ENCODE measurements at places on chromosomes 4 and X.

- DNase-seq = no peak
Measured at GRCh38 chrX:132504417-132504816, 15.6 kb upstream of the MBNL3 start.

- DNase-seq = no peak
Measured at GRCh38 chr4:128333309-128334018, 45.9 kb upstream of the PGRMC2 start.

DNA sequence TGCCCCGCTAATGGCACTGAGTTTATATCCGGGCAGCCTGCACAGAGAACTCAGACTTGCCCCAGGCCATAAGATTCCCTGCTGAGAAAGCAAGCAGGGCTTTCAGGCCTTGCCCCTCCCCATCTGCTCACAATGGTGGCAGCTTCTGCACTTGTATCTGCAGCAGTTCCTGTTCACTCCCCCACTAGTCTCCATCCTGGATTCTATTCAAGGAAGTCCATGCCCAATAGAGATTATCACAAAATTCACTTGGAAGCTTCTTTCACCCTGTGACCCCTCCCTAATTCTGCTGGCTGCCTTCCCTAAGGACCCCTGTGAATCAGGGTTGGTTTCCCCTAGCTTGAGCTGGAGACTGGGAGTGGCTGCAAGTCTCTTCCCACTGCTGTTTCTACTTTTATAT, 34.5 kb upstream of the UCP1 start:
- no peak for DNase-seq

DNA sequence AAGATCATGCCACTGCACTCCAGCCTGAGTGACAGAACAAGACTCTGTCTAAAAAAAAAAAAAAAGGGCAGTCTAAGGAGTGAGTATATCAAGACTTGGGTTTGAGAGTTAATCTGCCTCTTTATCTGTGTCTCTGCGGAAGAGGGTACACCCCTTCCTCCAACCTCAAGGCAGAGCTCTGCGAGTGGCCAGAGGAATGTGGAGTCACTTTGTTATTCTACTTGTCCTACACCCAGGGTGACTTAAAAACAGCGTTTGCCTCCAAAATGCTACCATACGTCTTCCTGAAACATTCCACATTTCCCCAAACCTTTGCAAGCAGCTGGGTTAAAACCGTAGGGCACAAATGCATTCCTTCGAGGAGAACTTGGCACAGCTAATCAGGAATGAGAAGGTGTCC, 199.9 kb downstream of the SHOX start:
- no peak for DNase-seq

DNA sequence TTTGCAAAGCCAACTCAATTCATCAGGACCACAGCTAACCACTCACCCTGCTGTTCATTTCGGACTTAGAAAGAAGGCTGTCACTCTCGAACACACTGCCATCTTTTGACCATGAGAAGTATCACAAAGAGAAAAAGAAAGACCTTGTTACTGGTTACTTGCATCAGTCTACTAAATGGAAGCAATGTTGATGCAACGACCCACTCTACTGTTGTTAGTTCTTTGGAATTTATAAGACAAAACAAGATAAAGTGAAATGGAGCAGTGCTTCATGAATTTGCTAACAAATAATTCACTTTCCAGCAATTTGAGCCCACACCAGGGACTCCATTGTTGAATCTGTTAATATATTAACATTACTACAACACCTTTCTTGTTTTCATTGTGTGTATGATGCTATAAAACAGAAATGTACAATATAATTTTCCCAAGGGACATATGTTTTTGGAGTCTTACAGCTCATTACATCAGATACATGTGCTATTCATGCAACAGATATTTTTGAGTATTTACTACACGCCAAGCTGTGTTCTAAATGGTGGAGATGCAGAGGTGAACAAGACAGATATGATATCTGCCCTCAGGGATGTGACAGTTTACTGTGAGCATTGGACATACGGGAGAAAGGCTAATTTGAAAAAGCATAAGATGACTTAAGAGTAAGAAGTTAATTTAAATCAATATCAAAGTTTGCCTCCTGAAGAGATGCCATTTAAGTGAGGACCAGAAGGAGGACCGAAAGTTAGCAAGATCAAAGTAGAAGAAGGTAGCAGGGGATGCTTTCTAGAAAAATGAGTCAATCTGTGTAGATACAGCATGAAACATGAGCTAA, 87.2 kb downstream of the AREG start:
- DNase-seq = peak; percentile 1

GRCh38 chr4:153877898-153878297, 89.0 kb upstream of the SFRP2 start:
- DNase-seq = no peak

- no peak for DNase-seq
Measured at GRCh38 chr4:128107766-128108165, 46.7 kb downstream of the LARP1B start.

DNA sequence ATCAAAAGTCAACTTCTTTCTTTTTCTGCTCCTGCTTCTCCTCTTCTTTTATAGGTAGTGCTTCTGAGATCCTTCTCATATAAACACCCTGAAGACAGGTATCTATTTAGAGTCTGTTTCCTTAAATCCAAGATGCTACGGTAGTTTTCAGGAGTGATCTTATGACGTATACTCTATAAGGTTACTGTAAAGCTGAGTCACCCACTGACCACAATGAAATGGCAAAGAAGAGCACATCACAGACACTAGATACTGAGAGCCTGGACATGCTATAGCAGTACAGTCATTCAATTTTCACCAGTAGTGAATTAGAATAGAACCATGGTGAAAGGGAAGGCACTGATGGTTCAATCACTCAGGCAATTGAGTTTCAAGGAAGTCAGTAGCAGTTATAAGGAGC, 412.5 kb downstream of the ADAM29 start:
- DNase-seq = no peak

- DNase-seq = no peak
Measured at GRCh38 chrX:47247999-47248320, 15.2 kb downstream of the USP11 start.

DNA sequence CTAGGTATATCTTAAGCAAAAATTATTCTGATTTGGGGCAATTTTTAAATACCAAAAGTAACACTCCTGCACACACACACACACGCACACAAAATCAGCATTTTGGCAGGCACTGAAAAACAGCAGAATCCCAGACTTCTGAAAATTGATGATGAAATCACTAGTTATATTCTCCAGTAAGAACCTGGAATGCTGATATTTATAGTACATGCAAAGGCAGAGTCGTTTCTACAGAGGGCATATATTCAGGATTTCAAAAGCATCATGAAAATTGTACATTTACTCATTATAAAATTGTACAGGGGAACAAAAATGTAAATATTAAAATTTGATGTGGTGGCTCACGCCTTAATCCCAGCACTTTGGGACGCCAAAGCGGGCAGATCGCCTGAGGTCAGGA, 352.5 kb upstream of the PITX2 start:
- no peak for DNase-seq

DNA sequence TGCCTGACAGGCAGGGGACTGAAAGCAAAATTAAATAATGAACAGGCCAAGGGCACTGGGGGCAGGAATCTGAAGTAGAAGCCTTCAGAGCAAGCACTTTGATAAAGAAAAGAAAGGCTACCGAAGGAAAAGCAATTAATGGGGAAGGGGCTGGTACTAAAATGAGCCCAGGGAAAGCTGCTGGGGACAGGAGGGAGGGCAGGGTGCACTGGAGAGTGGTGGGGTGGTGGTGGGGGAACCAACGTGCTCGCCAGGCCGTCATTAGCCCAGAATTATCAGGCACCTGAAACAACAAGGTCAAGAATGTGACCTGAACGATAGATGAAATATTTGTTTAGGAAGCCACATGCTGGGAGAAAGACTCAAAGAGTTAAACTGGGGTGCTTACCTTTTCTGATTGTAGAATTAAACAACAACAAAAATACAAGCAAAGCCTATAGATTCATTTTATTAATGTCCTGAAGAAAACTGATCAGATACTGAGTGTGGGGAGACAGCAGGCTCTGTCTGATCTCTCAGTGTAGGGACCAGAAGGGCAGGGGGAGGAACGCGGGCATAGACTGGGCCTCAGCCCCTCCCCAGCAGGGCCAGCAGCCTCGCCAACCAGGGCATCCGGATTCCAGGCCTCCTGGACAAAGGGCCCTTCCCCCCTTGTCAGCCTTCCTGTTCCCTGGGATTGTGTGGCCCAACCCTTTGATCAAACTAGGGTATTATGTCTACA, 239.7 kb upstream of the KLF3 start:
- no peak for DNase-seq

GRCh38 chr4:56040842-56041241, 92.1 kb downstream of the CEP135 start:
- no peak for DNase-seq

GRCh38 chrX:124211312-124211942, 121.0 kb upstream of the TEX13D start:
- DNase-seq = no peak

DNA sequence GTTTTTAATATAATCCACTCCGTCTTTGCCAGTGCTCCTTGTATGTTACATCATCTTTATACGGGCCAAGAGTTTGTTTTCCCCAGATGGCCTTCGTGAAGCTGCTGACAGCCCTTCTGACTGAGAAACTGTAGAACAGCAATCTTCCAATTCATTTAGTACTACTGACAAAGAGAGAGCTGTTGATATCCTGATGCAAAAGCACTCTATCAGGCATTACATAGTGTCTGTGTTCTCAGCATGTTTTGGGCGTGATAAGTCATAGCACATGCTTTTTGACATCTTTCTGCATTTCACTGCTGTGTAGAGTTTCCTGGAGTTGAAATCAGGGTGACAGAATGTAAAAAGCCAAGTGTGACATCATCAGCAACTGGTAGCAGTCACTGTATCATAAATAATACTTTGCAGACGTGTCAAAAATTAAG, 746.3 kb upstream of the FAM241A start:
- DNase-seq = no peak

DNA sequence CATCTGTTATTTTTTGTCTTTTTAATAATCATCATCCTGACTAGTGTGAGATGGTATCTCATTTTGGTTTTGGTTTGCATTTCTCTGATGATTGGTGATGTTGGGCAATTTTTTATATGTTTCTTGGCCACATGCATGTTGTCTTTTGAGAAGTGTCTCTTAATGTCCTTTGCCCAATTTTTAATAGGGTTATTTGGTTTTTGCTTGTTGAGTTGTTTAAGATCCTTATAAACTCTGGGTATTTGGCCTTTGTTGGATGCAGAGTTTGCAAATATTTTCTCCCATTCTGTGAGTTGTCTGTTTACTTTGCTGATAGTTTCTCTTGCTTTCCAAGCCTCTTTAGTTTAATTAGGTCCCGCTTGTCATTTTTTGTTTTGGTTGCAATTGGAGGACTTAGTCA, 152.1 kb upstream of the MED14 start:
- DNase-seq = no peak

GRCh38 chr4:170306208-170306607, 216.5 kb upstream of the AADAT start:
- DNase-seq = no peak

DNA sequence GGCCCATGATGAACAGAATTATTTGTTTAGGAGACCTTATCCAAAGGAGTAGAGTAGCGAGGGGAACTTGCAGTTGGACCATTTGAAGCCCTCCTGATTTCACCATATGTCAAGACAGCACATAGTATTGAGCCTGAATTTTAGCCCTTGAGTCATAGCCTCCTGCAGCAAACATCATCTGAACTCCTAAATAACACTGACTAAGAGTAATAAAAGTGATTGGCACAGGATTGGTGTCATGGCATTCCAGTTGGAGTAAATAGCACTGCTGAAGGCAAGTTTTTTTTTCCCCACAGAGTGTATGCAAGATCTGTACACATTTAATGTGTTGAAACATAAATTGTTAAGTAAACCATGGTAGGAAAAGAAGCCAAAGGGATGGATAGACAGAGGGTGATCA, 89.0 kb downstream of the COMMD8 start:
- no peak for DNase-seq

DNA sequence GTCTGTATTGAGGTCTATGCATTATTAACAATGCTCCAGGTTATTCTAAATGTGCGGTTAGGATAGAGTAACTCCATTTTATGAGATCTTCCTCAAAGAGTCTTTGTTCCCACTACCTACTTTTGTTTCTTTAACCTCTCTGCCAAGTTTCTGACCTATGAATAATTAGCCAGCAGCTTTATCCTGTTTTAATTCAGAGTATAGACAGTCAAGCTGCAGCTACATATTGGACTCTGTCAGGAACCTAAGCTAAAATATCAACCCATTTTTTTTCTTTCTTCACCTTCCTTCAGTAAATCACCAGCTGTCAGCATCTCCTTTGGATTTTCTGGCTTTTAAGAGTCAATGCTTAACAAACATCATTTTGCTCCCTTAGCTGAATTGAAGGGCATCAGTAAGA, 72.3 kb downstream of the TMEM47 start:
- no peak for DNase-seq

DNA sequence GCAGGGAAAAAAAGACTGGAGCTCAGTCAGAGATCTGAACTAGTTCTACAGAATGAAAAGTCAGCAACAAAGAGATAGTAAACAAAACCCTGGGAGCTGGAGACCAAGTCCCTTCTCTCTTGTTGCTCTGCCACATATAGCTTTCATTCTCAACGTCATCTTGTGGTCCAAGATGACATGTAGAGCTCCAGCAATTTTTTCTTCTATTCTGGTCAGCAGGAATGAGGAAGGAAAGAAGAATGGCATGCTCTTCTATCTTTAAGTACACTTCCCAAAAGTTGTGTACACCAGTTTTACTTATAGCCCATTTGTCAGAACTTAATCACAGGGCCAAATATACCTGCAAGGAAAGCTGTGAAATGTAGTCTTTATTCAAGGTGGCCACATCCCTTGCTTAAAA, 45.6 kb downstream of the RAP2C start:
- DNase-seq = no peak

GRCh38 chrX:15915959-15916703, 61.5 kb upstream of the AP1S2 start:
- DNase-seq = no peak

GRCh38 chr4:80253510-80253909, 13.0 kb upstream of the FGF5 start:
- no peak for DNase-seq

GRCh38 chrX:17021851-17022604, 75.6 kb downstream of the REPS2 start:
- DNase-seq = no peak
